ENCODE measurements at places on chromosomes 1 and 21. TPM values are rescaled to one million over a fixed set of nuclear protein-coding genes. Genes with fewer than 3 reads are reported as not detected.

OR2T12 gene
- not detected for total RNA-seq

HTR1D gene
- 4.0 TPM for total RNA-seq

HCRTR1 gene
- total RNA-seq = not detected

PDE4B gene
- 72.3 TPM for total RNA-seq
